ENCODE measurements at places on chromosomes 1 and 21.

DNA sequence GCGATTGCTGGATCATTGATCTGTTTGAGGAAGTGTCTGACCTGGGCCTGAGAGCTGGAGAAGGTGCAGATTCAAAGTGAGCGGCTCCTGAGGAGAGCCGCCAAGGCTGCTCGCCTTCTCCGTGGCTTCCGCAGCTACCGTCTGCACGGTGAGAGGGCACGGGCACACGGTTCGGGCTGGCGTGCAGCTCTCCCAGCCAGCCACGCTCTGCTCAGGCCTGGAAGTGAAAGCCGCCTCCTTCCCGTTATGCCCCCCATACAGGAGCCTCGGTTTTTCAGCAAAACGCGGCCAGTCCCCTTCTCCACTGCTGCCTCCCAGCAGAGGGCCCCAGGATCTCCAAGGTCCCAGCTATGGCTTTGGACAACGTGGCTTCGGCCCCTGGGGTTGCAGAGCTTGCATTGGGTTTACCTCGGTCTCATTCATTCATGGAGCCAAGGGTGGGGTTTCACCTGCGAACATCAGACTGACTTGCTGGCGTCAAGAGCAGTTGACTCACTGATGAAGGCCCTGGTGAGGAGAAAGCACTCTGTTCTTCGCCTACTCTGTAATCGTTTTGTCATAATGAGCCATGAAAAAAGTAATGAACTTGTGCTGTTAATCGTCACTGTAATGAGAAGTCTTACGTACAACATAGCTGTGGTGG is 24.4 kb upstream of the PDXK start:
- no peak for DNase-seq

DNA sequence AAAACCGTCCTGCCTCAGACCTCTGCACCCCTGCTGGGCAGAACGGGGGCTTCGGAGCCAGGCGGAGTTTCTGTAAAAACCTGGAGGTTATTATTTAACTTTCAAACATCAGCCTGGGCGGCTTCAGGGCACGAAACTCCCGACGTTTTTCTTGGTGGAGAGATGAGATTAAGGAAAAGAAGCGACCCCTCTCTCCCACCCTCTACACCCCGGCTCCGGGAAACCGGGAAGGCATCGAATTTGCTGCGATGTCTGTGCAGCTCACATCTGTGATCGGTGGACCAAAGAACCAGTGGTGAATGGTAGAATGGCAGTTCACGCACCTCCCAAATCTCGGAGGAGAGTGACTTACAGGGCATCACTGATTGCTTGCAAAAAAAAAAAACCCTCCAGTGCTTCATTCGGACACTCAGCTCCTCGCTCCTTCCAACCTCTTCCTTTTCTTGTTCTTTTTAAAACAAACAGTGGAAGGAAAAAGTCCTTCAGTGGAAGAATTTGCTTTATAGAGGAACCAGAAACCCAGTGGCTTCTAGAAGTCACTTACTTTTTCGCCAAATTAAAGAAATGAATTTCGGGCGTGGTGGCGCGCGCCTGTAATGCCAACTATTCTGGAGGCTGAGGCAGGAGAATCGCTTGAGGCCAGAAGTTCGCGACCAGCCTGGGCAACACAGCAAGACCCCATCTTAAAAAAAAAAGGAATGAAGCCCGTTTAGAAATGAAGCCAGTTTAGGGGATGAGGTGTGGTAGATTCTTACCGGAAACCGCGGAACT is 884 bp downstream of the PHACTR4 start:
- DNase-seq, result peak; percentile 16

DNA sequence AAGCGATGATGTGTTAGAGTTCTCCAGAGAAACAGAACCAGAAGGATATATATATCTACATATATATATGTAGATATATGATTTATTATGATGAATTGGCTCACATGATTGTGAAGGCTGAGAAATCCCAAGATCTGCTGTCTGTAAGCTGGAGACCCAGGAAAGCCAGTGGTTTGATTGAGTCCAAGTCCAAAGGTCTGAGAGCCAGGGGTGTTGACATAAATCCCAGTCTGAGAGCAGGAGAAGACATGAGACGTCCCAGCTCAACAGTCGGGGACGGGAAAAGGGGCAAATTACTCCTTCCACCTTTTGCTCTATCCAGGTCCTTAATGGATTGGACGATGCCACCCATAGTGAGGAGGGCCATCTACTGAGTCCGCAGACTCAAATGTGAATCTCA is 126.6 kb downstream of the PRDM2 start:
- no peak for DNase-seq

GRCh38 chr21:45209685-45210284 is 77.9 kb downstream of the POFUT2 start:
- DNase-seq, result no peak

- DNase-seq, result no peak
Measured at GRCh38 chr1:203335503-203335902, 15.4 kb downstream of the FMOD start.

DNA sequence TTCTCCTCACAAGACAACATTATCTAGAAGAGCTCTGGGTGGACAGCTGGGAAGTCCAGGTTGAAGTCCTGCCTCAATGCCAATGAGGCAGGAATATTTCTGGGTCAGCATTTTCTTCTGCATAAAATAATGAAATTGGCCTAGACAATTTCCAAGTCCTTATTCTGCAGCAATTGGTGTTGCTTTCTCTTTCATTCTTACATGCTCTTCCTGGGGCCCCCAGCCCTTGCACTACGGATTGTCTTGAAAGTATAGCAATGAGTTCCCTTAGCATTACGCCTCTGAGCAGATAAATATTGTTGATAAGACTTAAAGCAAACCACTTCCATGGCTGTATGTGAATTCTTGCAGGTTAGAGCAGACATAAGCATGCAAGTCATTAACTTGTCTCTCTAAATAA is 188.5 kb downstream of the TGFBR3 start:
- no peak for DNase-seq

DNA sequence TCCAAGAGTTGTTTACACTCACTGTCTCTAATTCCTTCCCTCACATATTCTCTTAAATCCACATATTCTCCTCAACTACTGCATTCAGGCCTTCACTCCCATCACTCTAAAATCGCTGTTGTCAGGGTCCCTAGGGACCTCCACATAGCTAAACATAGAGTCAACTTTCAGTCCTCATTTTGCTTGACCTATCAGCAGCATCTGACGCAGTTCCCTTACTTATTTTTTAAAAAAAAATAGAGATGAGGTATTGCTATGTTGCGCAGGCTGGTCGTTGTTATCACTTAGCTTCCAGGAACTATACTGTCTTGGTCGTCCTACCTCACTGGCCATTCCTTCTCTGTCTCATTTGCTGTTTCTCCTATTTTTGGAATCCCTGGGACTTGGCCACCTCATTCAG is 11.7 kb upstream of the PLEKHO1 start:
- DNase-seq, result no peak

- DNase-seq, result no peak
Measured at GRCh38 chr1:46008585-46008984, 123.8 kb downstream of the PIK3R3 start.

GRCh38 chr21:42892582-42892930 is 553 bp upstream of the NDUFV3 start:
- no peak for DNase-seq

GRCh38 chr1:66350001-66350547 is 183.9 kb upstream of the SGIP1 start:
- DNase-seq, result no peak

DNA sequence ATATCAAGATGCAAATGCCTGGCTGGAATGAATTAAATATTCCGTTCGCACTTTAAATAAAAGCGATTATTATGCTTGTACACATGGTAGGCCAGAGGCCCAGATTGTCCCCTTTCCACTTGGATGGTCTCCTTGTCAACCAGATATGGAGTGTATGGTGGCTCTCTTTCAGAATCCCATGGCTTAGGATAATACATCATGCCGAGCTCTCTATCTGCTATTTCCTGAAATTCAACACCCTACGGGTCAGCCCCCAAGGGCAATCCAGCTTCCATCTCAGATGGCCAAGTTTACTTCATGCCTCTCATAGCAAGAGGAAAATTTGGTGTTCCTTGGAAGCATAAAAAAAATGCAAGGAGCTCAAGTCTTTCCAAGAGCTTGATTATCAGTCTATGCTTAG is 25.4 kb upstream of the FMO1 start:
- DNase-seq, result no peak

All from NCI-H1436 (cell line).